ENCODE measurements at places on chromosomes 4 and X.

DNA sequence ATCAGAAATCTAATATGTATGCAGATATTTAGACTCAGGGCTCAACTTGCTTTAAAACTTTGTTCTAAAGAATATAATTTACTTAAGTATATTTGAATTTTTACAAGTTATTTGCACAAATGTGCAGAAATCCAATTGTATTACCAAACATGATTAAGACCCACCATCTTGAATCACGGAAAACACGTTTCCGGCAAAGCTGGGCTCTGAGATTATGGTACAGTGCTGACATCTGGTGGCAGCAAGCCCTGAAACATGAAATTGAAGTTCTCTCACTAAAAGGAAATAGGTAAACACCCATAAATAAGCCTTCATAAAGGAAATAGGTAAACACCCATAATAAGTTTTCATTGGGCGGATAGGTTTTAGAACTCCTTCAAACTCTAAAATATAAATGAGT, 98.3 kb upstream of the MAOA start:
- DNase-seq = peak; percentile 41

DNA sequence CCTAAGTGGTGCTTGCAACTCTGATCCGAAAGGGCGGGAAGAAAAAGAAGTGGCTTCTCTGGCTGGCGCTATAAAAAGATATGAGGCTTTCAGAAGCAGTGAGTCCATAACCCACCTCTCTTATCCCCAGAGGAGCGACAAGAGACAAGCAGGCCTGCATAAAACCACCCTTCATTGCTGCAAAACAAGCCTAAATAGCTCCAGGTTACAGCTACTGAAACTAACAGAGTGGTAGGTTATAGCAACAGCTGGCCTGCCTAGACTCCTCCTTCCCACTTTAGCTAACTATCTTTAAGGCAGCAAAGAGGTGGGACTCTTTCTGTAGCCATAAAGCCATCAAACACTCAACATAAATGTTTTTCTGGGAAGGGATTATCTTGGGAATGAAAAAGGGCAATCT, 245.0 kb upstream of the GPR101 start:
- no peak for DNase-seq

DNA sequence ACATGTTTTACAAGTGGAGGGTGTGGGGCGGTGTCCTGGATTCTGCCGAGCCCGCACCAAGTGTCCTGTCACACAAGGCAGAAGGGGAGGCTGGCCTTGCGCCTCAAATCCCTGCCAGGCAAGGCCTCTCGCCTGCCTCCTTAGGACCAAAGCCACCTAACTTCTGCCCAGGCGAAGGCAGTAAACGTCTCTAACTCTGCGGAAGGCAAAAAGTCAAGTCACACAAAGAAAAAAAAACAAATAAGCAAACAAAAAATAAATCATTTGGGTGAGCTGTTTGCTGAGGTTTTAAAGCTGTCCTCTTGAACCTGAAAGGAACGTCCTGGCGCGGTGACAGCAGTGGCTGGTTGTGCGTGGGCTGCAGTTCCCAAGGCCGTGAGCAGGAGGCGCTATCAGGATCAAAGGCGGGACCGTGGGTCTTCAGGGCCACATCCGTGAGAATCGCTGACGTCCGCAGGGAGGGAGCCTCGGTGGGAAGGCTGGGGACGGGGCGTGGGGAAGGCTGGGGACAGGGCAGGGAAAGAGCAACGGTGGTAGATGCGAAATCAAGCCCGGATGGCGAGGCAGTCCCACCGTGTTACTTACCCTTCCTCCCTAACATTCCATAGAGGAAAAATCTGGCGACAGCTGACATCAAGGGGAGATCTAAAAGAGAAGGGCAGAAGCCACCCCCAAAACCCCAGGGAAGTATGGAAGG, 99.1 kb downstream of the TRAPPC11 start:
- DNase-seq = no peak

DNA sequence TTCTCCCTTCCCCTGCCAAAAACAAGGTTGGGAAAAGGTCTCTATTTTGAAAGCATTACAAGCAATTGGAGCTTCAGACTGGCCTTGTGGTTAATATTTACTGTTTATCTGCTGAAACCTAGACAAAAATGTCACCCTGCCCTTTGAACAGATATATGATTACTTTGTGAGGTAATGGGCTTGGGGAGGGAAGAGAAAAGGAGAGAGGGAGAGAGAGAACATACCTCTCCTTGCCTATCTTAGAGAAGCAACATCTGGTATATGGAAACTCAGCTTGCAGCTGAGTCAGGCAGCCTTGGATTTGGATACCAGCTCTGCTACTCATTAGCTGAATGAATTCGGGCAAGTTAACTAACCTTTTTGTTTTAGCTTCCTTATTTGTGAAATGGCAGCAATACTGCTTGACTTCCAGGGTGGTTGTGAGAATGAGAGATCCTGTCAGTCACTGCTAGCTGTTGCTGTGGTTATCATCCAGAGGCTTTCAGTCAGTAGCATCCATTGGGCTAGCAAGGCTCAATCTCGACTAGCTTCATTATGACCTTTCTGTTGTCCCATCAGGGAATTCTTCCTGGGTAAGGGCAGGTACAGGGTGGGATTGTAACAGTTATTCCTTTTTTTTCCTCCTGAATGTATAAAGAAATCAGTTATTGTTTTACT, 41.1 kb downstream of the ZFX start:
- DNase-seq = no peak

DNA sequence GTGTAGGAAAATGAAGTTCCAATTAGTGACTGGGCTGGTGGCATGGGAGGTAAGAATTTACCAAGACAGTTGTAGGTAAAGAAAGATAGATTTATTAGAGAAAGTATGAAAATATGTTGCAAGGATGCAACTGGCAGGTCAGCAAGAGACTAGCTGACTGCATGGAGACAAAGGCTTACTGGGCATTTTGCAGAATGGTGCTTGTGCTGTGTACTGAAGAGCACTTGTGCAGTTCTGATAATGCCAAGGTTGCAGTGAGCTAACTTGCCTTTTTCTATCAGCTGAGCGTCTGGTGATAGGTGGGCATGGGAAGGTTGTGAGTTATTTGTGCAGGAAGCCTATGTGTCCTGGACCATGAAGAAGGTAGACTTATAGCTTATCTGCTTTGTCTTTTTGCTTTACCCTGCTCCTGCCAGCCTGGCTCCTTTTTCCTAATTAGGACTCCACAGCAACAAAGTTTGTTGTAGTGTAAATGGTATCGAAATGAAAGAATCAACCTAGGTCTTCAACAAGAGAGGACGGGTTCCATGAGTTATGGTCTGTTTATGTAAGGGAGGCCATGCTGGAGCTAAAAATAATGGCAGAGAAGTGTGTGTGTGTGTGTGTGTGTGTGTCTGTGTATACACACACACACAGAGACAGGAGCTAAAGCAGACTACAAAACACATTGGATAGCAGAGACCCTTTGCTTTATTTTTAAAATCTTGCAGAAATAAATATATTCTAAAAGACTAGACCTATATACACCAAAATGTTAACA, 15.0 kb downstream of the BST1 start:
- DNase-seq = no peak

DNA sequence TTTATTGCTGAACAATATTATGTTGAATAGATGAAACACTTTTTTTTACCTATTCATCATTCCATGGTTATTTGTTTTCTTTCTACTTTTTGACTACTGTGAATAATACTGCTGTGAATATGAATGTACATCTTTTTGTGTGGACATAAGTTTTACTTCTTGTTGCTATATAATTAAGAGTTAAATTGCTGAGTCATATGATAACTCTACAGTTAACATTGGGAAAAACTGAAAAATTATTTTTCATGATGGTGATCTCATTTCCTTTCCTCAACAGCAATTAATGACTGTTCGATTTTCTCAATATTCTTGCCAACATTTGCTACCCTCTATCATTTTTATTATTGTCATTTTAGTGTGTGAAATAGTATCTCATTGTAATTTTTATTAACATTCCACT, 106.9 kb upstream of the TECRL start:
- DNase-seq = no peak

DNA sequence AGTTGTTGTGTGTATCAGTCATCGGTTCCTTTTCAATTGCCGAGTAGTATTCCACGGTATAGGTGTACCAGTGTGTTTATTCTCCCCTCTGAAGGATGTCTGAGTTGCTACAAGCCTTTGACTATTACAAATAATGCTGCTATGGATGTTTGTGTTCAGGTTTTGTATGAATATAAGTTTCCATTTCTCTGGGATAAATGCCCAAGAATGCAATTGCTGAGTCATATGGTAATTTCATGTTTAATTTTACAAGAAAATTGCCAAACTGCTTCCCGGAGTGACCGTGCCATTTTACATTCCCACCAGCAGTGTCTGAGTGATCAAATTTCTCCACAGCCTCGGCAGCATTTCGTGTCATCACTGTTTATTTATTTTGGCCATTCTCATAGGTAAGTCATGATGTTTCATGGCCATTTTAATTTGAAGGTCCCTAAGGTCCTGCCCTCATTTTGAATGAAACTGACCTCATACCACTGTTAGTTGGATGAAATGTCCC, 73.9 kb downstream of the IRF2 start:
- no peak for DNase-seq

GRCh38 chrX:3231766-3232165, 114.7 kb downstream of the MXRA5 start:
- no peak for DNase-seq

GRCh38 chrX:44747969-44748368, 95.9 kb upstream of the DUSP21 start:
- no peak for DNase-seq

GRCh38 chr4:74366367-74366911, 1.5 kb downstream of the EREG start:
- no peak for DNase-seq

DNA sequence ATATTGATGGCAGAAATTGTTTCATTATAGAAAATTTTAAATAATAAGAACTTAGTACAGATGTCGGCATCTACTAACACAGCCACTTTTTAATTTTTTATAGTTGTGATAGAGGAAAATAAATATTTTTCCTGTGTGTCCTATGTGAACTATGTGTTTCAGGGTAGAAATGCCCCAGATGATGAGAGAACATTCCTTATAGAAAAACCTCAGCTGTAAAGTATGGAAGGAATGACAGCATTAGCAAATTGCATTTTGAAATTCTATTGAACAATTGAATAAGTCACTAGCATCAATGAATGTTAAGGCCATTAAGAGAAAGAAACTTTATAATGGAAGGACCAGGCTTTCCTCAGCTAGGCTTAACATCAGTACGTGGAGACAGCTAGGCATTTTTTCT, 149.2 kb downstream of the CFAP299 start:
- no peak for DNase-seq

GRCh38 chrX:32010212-32010611, 938.4 kb upstream of the FTHL17 start:
- no peak for DNase-seq

GRCh38 chrX:101417190-101417589, 9.2 kb downstream of the HNRNPH2 start:
- DNase-seq = no peak

- no peak for DNase-seq
Measured at GRCh38 chrX:70453024-70453618, 8.5 kb downstream of the DLG3 start.

- DNase-seq = no peak
Measured at GRCh38 chr4:181858741-181859140, 384.5 kb upstream of the TENM3 start.

DNA sequence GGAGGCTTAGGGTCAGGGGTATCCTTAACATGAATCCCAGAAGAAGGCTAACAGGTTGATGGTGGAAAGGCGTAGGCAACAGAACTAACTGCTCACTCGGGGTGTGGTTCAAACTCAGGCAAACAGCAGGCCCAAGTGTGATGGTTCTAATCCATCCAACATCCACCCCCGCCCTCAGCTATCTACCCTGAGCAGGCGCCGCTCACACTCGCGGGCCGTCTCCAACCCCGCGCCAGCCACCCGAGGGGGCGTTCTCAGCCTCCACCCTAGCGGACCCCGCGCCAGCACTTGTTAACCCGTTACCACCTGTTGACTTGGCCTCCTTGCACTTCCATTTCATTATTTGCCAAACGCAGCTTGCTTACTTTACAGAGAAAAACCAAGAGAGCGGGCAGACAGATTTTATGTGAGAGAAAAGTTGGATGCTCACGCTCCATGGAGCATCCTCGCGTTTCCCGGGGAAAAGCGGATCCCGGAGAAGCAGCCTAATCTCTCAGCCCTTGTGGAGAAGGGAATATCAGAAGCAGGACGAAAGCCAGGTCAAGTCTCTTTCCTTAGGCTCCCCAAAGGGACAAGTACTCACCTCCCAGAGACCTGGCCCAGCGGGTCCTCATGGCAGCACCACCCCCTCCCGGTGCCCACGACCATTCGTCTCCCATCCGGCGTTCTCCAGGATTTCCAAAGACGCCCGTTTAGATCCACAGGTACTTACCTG, 773 bp downstream of the SNCA start:
- DNase-seq = no peak

- DNase-seq = no peak
Measured at GRCh38 chrX:29813174-29813573, 402.2 kb upstream of the MAGEB2 start.
